Activated CD8-positive, alpha-beta T cell treated with anti-CD3 and anti-CD28 coated beads for 36 hours (primary cell): ENCODE measurements at places on chromosomes 7 and 10. TPM values are rescaled to one million over a fixed set of nuclear protein-coding genes. Genes with fewer than 3 reads are reported as not detected.
A peak's percentile ranks its signal among the peaks of the same experiment; 100 is the strongest.

Gene ENO4
- total RNA-seq: not detected

GRCh38 chr7:88095-88926 lies 104.1 kb upstream of the FAM20C start:
- no peaks in the 10 kb centered on the region for H3K36me3 ChIP-seq
- peaks cover 9% of the 10 kb centered on the region for H3K4me1 ChIP-seq
- no peak overlapping the region for H3K4me3 ChIP-seq

GRCh38 chr10:685613-686012 lies 3.9 kb downstream of the DIP2C start:
- H3K27me3 ChIP-seq: peaks cover 32% of the 10 kb centered on the region
- no peaks in the 10 kb centered on the region for H3K36me3 ChIP-seq
- peaks cover 3% of the 10 kb centered on the region for H3K4me1 ChIP-seq
- DNase-seq: no peak

DNA sequence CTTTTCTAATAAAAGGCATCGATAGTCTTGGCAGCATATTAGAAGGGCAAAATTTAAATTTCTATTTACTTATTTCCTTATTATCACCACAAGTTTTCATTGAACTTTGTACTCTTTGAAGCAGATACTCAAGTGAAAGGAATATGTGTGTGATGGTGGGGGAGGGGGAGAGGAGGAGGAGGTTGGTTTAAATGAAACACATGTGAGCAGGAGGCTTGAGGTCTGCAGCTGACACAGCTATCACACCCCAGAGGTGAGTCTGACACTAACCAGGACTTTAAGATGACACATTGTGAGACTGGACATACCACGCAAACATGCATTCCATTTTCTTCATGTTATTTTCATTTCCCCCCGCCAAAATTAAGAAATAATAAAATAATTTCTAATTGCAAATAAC lies 63.3 kb downstream of the CTTNBP2 start:
- peaks cover 1% of the 10 kb centered on the region for H3K27me3 ChIP-seq
- H3K27ac ChIP-seq: no peak overlapping the region
- no peak overlapping the region for H3K4me3 ChIP-seq
- no peak for DNase-seq
- no peaks in the 10 kb centered on the region for H3K4me1 ChIP-seq

Gene TAF6
- 48.6 TPM for total RNA-seq

DNA sequence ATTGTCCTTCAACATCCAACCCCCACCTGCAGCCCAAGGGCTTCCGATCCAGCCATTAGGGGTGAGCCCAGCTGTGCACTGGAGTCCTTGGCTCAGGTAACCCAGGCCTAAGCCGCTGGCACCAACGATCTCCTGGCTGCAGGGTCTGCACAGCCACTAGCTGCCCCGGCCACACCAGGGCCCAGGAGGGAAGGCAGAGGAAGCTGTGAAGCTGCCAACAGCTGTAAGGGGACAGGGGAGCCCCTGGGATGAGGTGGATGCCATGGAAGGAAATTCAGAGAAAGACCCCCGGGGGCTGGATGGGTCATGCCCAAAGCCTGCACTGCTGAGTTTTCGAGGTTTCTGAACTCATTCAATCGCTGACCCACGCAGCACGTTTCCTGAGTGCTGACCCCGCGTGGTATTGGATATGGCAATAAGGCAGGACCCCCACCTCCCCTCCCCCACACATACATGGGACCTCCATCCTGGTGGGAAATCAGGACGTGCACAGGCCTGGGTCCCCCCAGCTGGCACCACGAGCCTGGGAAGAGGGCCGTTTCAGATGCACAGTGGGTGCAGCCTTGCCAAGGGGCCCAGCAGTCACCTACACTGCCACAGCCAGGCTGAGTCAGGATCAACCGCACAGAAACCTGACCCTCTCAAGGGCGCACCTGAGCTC lies 170.3 kb downstream of the DIP2C start:
- no peaks in the 10 kb centered on the region for H3K36me3 ChIP-seq
- no peak for DNase-seq
- H3K27me3 ChIP-seq: peaks cover 5% of the 10 kb centered on the region
- no peak overlapping the region for H3K27ac ChIP-seq
- H3K4me1 ChIP-seq: no peaks in the 10 kb centered on the region
- no peak overlapping the region for H3K4me3 ChIP-seq

- H3K36me3 ChIP-seq: no peaks in the 10 kb centered on the region
- H3K27me3 ChIP-seq: no peaks in the 10 kb centered on the region
- no peak overlapping the region for H3K4me3 ChIP-seq
- H3K27ac ChIP-seq: no peak overlapping the region
Measured at GRCh38 chr7:25187932-25188331, 40.4 kb downstream of the NPVF start.

DNA sequence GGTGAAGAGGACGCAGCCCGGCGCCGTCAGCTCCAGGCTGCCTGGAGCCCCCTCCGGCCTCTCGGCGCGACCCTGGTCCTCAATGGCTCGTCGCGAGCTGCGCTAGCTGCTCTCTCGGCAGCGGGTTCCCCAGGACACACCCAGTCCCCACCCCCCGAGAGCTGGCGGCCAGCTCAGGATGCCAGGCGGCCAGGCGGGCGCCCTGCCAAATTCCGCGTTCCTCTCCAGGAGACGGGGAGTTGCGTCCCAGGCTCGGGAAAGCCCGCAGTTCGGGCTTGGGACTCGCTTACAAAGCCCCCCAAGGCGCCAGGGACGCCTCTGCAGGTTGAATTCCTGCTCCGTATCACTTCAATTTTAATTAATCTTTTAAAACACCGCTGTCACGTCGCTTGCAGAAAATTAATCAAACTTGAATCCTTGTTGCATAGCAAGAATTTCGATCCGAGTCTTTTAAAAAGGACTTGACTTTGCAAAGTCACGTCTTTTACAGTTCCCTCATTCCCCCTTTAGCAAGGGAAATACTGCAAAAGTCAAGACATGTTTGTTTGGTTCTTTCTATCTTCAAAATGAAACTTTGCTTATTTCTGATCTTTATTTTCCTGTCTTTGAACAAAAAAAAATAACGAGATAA lies 28.2 kb downstream of the SKIDA1 start:
- H3K4me1 ChIP-seq: peaks cover 16% of the 10 kb centered on the region
- peaks cover 60% of the 10 kb centered on the region for H3K27me3 ChIP-seq

DNA sequence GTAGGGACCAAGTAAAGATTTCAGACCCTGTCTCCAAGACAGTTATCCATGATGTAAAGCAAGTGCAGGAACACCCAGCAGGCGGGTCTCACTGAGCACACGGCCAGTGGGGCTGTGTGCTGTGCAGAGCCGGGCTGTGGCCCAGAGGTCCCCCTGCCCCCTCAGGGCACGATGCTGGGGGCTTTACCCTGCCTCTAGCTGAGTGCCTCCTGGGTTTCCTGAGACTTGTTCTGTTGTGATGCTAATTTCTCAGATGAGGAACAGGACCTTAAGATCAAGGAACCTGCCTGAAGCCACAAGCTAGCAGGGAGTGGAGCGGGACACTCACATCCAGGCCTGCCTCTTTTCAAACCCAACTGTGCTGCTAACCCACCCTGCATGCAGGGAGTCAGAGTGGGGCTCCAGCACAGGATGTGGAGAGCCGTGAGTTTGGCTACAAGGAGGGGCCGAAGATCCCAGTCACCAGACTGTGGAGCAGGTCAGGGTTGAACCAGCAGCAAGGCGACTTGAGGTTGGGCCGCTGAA lies 76.1 kb upstream of the LYZL2 start:
- peaks cover 13% of the 10 kb centered on the region for H3K36me3 ChIP-seq
- peak; percentile 40 for DNase-seq
- H3K27me3 ChIP-seq: no peaks in the 10 kb centered on the region

Gene NRP1
- 0.22 TPM for total RNA-seq
